ENCODE measurements at places on chromosomes 2 and 18. TPM values are rescaled to one million over a fixed set of nuclear protein-coding genes. Genes with fewer than 3 reads are reported as not detected.

NT5DC4 gene
- not detected for total RNA-seq

RAPGEF4 gene
- 60.7 TPM for total RNA-seq

PCARE gene
- total RNA-seq, result 0.23 TPM

SP140L gene
- total RNA-seq, result 0.92 TPM

RGPD3 gene
- total RNA-seq, result 1.2 TPM

SPP2 gene
- total RNA-seq, result not detected
